Endothelial cell (in vitro differentiated cells): ENCODE measurements at places on chromosomes 6 and 20.

GRCh38 chr6:167906899-167907298 is 80.2 kb downstream of the AFDN start:
- DNase-seq = no peak

- DNase-seq = no peak
Measured at GRCh38 chr20:6036213-6036612, 17.6 kb downstream of the LRRN4 start.

GRCh38 chr20:50484271-50484976 is 25.8 kb upstream of the PTPN1 start:
- no peak for DNase-seq

DNA sequence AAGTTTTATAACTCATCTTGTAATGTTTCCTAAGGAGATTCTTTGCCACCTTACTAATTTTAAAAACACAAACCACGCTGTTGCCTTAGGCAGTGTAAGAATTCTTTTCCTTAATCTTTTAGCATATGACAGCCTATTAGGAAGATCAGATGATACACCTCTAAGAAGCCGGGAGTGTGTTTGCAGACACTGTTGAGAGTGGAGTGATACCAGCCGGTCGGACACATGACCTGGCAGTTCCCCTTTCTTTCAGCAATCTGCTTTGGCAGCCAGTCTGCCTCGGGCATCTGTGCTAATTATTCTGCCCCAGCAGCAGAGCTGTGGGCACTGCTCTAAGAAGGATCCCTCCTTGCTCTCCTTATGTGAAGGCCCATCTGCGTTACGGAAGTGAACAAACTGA is 50.9 kb downstream of the PLCB4 start:
- DNase-seq = no peak

DNA sequence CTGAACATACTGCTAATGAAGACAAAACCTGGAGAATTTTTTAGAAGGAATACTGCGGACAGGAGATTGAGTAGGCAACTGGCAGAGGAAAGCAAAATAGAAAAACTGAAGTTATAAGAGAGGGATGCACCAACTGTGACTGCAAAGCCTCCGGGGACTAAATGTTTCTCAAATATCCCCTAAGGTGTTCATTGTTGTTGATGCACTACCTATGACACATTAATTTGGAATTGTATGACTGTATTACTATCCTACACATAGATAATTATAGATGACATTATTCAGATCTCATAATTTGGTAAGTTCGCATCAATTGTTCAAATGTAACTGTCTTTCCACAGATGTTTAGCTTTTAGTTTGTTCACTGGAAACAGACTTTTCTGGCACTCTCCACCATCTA is 341.1 kb downstream of the MMUT start:
- no peak for DNase-seq

DNA sequence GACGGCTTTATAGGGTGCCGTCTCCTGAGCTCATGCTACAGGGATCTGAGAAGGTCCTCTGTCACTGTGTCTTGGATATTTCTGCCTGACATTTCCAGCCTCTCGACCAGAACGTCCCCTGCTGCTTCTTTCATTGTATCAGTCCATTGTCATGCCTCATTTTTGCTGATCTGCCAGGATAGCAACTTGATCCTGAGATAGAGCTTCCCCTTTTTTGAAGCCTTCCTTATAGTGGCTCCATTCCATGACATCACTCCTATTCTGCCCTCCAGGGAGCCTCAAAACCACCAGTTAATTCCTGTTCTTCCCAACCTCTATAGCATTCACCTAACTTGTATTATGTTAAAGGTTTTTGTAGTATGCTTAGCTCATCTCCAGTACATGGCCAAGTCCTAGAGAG is 431.8 kb upstream of the NOX3 start:
- no peak for DNase-seq

DNA sequence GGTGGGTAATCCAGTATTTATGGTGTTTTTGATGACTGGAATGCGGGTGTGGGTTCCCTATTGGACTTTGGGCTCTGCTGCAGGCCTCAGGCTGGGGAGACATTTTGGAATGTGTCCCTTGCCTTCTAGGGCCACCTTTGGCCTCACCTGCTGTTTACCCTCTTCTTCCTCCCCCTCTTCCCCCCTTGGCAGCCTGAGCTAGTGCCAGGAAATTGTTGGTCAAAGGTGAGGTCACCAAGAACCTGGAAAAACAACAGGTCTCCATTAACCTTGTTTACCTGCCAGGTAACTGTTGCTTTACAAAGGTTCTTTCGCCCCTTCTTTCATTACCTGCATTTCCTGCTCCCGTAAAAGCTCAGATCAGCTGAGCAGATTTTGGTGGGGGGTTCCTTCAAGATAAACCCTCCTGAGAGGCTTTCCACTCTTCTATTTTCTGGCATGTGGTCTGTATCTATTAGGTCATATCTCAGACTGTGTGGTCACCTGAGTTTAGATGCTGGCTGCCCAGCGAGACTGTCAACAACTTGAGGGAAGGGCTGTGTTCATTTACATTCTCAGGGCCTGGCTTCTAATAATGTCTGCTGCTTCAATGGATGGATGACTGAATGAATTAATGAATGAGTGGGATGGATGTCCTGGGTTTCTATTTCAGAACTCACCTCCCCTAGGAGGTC is 34.7 kb downstream of the VEGFA start:
- DNase-seq = no peak

- no peak for DNase-seq
Measured at GRCh38 chr6:25482996-25483395, 169.0 kb upstream of the SCGN start.

DNA sequence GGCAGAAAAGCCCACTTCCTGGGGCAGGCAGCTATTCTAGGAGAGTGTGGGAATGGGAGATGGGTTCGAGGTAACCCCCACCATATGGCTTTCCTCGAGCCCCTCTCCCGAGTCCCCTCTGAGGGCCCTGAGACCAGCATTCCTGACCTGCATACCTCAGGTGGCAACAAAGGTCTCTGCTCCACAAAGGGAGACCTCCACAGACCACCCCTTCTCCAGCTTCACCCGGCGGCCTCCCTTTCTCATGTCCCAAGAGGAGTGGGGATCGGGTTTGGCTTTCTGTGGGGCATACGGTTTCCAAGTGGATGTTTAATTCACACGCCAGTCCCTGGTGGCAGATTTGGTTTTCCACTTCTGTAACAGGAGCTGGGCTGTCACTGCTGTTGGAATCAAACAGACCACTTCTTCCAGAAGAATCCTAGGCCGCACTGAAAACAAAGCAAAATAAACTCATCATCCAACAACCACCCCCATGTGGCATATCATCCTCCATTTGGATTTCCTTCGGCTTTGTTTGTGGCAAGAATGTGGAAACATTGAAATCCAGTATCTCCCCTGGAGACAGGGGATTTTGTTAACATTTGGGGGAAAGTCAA is 83.2 kb downstream of the DLL1 start:
- no peak for DNase-seq

DNA sequence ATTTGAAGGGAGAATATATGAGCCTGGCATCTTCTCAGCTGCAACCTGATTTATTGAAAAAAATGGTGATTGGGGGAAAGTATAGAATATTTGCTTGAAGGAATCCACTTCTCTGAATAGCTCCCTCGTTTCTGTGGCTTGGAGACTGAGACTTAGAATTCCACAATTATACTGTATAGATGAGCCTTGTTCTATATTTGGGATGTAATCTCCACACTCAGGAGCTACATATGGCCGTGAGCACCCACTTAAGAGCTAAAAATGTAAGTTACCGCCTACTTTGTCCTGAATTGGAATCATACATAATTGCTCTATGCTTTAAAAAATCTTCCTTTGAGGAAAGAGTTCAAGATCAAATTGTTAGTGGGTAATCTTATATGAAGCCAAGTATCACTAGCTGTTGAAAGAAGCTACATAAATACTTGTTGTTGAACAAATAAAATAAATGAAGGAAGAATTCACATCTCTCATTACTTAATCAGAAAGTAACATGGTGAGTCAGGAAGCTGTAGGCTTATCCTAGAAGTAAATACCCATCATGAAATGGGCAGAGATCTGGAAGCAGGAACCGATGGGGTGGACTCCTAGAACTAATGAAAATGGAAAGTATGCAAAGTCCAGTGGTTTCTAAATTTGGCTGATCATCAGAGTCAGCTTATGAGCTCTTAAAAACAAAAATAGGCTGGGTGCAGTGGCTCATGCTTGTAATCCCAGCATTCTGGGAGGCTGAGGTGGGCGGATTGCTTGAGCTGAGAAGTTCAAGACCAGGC is 254.3 kb downstream of the SOX4 start:
- DNase-seq = no peak

DNA sequence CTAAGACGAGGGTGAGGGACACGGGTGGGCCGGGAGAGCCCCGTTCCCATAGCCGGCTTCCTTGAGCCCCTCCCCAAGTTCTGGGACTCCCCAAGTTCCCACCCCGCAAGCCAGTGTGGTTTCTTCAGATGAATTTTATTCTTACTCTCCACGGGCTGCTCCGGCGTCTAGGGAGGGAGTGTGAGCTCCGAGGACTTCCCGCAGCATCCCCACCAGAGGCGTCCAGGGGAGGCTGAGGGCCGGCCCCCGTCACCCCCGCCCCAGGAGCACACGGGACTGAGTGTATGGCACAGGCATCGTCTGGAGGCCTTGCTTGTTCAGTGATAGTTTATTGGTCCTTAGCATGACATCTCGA is 10.0 kb upstream of the SLC4A11 start:
- no peak for DNase-seq

DNA sequence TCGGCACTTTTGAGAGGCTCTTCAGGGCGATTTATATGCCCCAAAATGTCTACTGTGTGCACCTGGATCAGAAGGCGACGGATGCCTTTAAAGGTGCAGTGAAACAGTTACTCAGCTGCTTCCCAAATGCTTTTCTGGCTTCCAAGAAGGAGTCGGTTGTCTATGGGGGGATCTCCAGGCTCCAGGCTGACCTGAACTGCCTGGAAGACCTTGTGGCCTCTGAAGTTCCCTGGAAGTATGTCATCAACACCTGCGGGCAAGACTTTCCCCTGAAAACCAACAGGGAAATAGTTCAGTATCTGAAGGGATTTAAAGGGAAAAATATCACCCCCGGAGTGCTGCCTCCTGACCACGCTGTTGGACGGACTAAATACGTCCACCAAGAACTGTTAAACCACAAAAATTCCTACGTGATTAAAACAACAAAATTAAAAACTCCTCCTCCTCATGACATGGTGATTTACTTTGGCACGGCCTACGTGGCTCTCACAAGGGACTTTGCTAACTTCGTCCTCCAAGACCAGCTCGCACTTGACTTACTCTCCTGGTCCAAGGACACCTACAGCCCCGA is 8.2 kb downstream of the GCNT2 start:
- no peak for DNase-seq

GRCh38 chr6:88983532-88983931 is 20.1 kb upstream of the RNGTT start:
- DNase-seq = peak; percentile 48

- no peak for DNase-seq
Measured at GRCh38 chr20:37119356-37120036, 23.7 kb upstream of the RBL1 start.

GRCh38 chr6:89400912-89401399 is 11.1 kb downstream of the RRAGD start:
- DNase-seq = no peak
